G401 (cell line): ENCODE measurements at places on chromosomes 1 and 21.
A peak's percentile ranks its signal among the peaks of the same experiment; 100 is the strongest.

- DNase-seq = no peak
These were observed 31.0 kb downstream of the AGO4 start for GRCh38 chr1:35838693-35839245.

DNA sequence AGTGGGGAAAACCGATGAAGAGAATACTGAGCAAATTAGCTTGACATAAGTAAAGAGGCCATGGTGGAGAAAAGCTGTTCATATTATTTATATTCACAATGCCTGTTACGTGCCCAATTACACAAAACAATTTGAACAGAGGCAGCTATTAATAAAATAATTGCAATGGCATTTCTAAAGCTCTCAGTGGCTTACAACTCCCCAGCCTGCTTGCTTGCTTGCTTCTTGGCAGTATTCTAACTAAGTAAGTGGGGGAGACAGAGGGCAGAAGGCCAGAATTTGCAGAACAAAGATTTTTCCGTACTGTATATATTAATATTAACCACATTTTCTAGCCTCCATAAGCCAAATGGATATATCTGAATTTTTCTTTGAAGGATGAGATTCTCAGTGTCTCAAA is 12.9 kb downstream of the PTPN14 start:
- DNase-seq = no peak

GRCh38 chr1:230332061-230332460 is 94.1 kb downstream of the PGBD5 start:
- DNase-seq = no peak

DNA sequence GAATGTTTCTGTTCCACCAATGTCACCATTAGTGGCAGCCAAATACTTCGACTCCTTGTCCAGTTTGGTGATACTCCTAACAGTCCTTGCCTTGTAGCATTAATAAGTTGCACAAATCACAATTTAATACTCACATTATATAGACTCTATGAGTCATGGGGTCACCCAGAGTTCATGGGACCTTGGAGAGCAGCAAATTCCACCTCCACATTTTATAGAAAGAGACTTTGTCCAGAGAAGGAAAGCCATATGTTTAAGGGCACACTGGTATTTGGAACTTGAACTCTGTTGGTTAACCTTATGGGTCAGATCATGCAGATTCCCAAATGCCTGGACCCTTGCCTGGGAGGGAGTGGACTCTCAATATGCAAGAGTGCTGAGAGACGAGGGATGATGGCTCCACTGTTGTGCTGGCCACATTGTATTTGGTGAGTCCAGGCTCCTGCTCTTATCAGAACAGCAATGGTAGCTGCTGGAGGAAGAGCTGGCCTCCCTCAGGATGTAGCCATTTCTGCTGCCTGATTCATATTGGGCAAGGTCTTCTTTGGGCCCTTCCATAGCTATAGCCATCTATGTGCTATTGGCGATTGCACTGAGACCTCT is 30.6 kb downstream of the DNAJC6 start:
- no peak for DNase-seq

- no peak for DNase-seq
These were observed 34.2 kb upstream of the PBX1 start for GRCh38 chr1:164524810-164525209.

GRCh38 chr1:195715652-195716051 is 892.6 kb downstream of the KCNT2 start:
- DNase-seq = no peak

- DNase-seq = peak; percentile 18
These were observed 31.3 kb upstream of the FOXO6 start for GRCh38 chr1:41329662-41330587.

DNA sequence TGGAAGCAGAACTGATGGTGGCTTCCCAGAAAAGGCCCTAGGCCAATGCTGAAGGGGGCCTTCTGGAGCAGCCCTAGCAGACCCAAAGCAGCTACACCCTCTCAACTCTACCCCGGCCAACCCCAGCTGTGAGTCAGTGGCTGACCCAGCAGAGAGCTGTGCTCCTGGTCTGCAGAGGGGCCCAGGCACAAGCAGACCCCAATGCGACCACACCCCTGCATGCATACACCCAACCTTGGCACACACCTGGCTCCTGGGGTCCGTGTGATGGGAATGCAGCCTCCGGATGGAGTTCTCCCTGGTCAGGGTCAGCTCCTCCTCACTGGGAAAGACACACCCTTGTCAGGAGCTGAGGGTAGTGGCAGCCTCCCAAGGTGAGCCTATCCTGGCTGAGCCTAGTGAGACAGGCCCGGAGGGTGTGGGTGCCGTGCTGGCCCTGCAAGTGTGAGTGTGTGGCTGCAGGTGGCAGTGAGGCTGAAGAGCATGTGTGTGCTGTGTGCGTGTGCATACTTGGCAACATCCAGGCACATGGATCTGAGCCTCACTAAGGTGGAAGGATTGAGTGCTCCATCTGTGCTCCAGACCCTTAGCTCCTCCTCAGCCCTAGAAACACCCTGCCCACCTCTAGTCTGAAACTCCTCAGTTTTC is 3.9 kb upstream of the ARHGAP30 start:
- no peak for DNase-seq
